ENCODE measurements at places on chromosomes 1 and 21.

DNA sequence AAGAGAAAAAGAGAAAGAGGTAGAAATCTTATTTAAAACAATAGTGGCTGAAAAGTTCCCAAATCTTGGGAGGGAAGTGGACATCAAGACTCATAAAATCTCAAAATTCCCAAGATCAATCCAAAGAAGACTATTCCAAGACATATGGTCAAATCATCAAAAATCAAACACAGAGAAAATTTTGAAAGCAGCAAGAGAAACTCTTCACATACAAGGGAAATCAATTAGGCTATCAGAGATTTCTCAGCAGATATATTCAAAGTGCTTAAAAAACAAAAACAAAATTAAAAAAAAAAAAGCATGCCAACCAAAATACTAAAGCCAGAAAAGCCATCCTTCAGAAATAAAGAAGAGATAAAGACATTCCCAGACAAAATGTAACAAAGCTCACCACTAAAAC is 52.6 kb upstream of the RALGPS2 start:
- DNase-seq = no peak

DNA sequence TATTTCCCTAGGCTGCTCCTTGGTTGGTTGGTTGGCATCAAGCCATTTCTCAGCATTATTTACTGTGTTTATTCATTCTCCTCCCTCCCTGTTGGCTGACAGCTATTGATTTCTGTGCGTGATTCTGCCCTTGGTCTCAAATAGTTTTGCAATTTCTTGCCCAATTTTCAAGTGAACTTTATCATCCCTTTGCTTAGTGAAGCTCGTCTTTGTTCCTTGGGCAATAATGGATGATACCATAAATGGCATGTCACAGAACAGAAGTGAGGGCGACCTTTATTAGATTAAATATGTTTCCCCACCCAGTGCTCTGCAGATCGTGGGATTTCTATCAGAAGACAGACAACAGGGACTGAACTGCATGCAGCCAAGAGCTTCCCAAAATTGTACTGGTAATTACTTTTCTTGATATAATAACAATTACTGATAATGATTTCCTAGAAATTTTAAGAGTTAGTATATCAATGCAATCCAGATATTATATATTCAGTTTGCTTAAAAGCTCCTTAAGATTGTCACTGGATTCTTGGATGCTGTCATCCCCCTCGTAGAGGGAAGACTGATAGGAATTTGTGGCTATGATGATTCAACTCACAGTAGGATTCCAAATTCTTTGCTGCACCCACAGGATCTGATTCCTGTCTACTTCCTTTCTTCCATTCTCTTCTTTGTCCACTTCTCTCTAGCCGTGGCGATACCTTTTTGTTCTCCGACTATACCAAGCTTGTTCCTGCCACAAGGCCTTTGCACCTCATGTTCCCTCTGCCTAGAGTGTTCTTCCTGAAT is 122.1 kb upstream of the KAZN start:
- no peak for DNase-seq

DNA sequence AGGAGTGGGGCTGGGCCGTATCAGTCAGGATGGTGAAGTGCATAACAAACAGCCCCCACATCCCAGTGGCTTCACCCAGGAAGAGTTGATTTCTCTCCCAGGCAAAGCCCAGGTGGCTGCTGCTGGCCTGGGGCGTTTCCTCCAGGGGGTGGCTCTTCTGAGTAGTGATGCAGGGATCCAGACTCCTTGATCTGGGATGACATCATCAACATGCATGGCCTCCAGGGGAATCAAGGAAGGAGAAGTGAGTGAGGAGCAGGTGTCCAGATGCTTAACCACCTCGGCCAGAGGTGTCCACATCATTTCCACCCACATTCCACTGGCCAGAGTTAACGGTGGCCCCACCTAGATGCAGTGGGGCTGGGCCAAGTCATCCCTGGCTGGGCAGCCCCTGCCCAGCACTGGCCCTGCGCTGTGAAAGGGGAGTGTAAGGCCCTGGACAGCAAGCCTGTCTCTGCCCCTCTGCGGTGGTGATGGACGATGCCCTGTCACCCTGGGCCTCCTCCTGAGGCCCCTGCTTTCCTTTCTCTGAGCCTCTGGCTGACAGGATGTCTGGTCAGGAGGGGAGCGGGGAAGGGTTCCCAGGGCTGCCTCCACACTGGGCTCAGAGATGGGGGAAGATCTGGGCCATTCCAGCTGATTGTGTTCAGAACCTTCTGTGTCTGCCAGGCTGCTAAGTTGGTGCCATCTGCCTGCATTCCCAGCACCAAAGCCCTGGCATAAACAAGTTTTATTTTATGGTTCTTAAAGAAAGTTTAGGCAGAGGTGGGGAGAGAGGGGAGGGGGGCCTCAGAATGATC is 598.2 kb downstream of the MATN1 start:
- DNase-seq = no peak

GRCh38 chr1:156337888-156338179 is 258 bp downstream of the CCT3 start:
- no peak for DNase-seq

DNA sequence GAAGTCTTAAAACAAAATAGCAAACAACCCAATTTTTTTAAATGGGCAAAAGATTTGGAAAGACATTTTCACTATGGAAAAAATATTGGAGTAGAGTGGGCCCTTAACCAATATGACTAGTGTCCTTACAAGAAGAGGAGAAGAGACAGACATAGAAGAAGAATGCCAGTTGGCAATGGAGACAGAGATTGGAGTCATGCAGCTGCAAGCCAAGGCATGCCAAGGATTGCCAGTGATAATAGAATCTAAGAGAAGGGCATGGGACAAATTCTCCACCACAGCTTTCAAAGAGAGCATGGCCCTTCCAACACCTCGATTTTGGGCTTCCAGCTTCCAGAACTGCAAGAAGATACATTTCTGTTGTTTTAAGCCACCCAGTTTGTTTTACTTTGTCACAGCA is 92.7 kb downstream of the RGS2 start:
- DNase-seq = no peak

DNA sequence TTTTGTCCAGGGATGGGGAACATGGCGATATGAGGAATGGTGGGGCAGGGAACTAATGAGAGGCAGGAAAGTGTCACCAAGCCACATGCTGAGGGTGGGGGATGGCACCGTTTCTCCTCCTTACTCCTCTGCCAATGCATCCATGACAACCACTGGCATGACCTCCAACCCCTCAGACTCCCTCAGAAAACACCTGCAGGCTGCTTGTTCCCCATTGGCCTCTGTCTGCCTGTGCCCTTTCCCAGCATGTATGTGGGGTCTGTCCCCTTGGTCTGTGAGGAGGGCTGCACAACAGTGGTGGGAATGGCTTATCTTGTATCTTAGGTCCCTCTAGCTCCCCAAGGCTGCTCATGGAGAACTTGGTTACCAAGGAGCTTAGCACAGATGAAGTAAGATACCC is 137.2 kb upstream of the NGF start:
- no peak for DNase-seq

- DNase-seq = no peak
These were observed 30.2 kb upstream of the LRRC8D start for GRCh38 chr1:89790592-89790991.

- DNase-seq = no peak
These were observed 1.1 kb downstream of the NMNAT2 start for GRCh38 chr1:183416850-183417771.

GRCh38 chr1:170696591-170697290 is 32.8 kb downstream of the PRRX1 start:
- no peak for DNase-seq

- no peak for DNase-seq
These were observed 130.6 kb downstream of the URB2 start for GRCh38 chr1:229756666-229757065.

DNA sequence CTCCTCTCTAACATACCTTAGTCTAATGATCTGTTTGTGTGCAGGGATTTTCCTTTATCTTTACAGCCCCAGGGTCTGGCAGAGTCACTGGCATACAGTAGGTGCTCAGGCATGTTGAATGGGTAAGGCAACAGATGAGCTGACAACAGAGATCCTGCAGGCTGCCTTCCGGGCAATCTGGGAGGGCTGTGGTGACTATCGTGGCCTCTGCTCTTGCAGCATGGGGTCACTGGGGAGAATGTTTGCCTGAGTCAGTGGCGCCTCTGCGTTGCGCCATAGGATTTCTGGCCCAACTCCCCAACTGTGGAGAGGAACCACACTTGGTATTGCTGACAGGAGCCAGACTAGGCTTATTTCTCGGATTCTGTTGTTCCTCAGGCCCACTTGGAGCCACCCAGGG is 93.8 kb downstream of the LAMC2 start:
- no peak for DNase-seq

GRCh38 chr1:113978863-113979702 is at the start of gene OLFML3:
Gene OLFML3, plus strand, starts transcription at chr1:113979474. Its CDS starts 43 bp downstream, at chr1:113979517.
- DNase-seq = peak; percentile 70

DNA sequence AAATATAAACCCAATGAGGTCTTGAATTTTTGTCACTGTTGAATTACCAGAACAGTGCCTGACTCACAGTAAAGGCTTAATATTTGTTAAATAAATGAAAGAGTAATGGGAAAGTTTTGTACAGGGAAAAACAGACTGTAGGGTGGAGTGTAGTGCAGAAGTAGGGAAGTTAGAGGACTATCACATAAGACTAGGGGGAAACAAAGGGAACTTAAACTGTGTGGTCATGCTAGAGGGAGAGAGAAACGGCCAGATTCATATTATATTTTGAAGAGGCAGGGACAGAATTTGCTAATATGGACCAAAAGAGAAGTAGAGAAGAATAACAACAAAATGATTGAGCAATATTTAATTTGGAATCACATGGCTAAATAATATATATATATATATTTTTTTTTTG is 14.8 kb downstream of the CTSK start:
- DNase-seq = no peak

DNA sequence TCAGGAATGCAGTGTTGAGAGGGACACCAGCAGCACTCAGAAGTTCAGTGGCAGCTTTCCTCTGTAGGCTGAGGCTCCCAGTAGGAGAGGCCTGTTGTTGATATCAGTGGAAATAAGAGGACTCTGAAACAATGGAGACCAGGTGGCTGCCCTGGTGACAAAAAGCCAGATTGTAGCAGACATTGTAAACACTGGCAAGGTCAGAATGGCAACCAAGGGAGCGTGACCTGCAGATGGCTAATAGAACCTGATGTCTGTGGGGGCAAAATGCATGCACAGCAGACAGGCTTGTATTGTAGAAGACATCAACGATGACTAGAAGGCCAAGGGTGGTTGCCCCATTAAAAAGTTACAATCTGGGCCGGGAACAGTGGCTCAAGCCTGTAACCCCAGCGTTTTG is 53.1 kb upstream of the GPR37L1 start:
- DNase-seq = peak; percentile 85

Measured in NCI-H2029 (cell line).